ENCODE measurements at places on chromosomes 1 and 21.

DNA sequence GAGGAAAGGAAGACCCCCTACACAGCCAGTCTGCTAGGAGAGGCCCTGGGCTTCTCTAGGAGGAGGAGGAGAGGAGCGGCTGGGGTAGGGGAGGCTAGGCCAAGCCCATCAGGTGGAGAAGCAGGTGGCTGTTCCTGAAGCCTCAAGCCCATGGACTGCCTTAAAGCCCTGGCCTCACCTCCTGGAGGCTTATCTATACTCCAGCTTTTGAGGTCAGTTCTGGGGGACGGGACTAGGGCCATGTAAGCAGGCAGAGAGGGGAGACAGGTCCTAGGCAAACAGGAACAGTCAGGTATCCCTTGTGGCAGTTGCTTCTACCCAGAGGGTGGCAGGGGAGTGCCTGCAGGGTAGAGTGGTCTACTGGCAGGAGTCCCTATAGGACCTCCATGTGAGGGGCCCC is 40.6 kb downstream of the KCNC4 start:
- no peak for DNase-seq

GRCh38 chr21:36053715-36054062 is 6.6 kb downstream of the SETD4 start:
- no peak for DNase-seq

- DNase-seq, result no peak
These were observed 60.3 kb downstream of the CD46 start for GRCh38 chr1:207811920-207812720.

- no peak for DNase-seq
These were observed 78.8 kb downstream of the SPSB1 start for GRCh38 chr1:9371391-9371935.

DNA sequence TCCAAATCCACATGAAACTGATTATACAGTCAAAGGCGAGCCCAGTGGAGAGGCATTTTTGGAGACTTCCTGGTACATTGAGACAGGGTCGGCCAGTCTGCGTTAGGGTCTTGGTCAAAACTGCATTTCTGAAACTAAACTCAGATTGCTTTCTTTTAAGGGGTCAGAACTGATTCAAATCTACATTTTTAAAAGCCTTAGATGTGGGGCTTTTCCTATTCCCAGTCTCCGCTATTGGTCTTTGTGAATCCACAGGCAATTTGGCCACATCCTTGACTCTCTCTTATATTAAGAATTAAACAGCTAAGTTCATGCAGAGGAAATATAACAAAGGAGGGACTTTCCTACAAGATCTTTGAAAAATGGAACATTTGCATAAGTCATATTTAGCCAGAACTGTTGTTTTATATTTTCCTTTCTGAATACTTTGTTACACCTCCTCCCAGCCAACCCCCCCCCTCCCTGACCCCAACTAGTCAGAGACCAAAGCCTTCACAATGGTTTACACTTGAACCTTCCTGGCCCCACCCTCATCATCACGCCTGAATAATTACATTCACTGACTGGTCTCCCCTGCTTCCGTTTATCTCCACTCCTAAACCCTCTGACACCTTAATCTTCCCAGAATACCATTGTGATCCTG is 30.9 kb downstream of the SELL start:
- DNase-seq, result no peak

- DNase-seq, result no peak
These were observed 38.0 kb upstream of the SRP9 start for GRCh38 chr1:225739542-225740107.

- DNase-seq, result no peak
These were observed 46.3 kb downstream of the AIDA start for GRCh38 chr1:222665964-222666363.

DNA sequence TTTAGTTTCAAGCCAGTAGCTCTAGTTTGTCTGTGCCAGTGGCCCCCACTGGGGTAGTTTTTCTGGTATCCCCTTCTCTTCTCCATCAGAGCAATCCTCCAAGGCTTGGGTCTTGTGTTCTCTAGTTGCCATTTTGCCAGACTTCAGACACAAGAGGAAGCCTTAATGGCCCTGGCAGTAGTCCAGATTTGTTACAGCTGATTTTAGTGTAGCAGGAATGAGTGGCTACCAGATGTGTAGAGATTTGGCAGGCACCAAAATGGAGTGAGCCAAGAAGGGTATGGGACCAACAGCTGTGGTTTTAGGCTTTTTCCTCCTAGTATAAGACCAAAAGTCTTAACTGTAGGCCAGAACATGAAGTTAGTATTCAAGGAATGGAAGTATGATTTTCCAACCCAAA is 56.8 kb downstream of the ACP6 start:
- no peak for DNase-seq

DNA sequence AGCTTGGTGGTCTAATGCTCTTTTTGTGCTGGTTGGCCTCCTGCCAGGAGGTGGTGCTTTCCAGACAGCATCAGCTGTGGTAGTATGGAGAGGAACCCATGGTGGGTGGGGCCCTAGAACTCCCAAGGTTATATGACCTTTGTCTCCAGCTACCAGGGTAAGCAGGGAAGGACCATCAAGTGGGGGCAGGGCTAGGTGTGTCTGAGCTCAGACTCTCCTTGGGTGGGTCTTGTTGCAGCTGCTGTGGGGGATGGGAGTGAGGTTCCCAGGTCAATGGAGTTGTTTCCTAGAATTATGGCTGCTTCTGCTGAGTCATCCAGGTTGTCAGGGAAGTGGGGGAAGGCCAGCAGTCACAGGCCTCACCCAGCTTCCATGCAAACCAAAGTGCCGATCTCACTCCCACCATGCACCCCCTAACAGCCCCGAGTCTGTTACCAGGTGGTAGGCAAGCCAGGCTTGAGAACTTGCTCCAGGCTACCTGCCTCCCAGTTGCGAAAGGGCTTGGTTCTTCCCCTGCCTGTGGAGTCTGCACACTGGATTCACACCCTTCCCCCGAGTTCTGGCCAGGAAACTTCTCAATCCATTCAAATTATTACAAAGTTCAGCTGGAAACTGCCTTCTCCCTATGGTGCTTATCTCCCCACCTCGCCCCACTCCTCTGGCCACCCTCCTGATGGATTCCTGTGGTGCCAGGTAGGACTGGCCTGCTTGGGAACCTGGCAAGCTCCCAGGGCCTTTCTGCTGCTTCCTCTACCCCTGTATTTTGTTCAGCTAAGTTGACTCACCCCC is 37.8 kb downstream of the DRAM2 start:
- DNase-seq, result no peak

GRCh38 chr1:201617157-201617556 is 78.2 kb downstream of the NAV1 start:
- no peak for DNase-seq

GRCh38 chr1:58932859-58933598 is 149.2 kb upstream of the JUN start:
- no peak for DNase-seq

GRCh38 chr1:22872981-22873664 is 99.5 kb downstream of the LACTBL1 start:
- no peak for DNase-seq

- DNase-seq, result no peak
These were observed 53.5 kb downstream of the LGR6 start for GRCh38 chr1:202247104-202247503.

DNA sequence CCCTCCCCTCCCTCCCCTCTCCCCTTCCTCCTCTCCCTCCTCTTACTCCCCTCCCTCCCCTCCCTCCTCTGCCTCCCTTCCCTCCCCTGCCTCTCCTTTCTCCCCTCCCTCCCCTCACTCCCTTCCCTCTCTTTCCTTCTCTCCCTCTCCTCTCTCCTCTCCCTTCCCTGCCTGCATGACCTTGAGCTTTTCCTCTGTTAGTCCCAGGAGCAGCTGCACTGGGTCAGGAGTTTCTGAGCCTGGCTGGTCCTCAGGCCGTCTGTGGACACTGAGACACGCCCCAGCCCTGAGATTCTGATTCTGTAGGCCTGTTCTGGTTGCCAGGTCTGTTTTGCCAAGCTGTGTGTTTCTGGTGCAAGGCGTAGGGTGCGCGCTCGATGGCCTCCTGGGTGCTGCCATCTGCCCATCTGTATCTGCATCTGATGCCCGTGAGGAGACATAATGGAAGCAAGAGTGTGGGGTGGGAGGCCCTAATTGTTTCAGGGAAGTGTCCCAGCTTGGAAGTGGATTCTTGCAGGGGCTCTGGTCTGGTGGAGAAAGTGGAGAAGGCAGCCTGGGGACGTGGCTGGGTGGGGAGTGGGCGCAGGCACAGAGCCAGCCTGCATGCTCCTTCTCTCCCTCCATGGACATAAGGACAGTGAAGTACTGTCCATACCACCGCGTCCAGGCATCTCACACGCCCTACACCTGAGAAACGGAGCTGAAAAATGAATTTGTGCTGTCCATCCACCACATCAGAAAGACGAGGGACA is 97.2 kb downstream of the WDR4 start:
- DNase-seq, result no peak

DNA sequence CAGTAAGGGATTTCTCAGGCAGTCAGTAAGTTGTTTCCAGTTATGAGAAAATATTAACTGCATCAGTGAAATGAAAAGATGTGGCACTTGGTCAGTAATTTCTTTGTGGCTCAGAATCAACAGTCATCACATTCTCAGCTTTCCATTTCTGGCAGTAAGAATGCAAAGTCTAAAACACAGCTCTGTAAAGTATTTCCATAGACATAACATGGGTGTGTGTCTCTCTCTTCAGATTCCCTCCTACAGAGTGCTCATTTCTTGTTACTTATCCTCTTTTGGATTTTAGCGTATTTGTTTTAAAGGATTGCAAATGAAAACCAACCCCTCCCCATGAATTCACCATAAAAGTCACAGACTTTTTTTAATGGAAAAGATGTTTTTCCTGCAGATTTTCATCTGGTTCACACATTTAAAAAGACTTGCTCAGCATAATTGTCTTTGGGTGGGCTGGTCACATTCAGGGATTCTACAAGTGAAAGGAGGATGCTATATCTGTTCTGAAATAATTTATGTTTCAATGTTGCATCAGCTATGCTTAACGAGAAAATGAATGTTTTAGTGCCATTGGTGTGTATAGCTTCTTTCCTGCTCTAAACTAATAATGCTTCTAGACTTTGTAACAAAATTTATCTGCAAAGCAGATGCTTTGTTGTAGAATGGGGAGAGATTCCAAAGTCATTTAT is 34.6 kb upstream of the CD55 start:
- DNase-seq, result no peak

GRCh38 chr1:67213164-67213563 is 46.9 kb downstream of the IL23R start:
- DNase-seq, result no peak

DNA sequence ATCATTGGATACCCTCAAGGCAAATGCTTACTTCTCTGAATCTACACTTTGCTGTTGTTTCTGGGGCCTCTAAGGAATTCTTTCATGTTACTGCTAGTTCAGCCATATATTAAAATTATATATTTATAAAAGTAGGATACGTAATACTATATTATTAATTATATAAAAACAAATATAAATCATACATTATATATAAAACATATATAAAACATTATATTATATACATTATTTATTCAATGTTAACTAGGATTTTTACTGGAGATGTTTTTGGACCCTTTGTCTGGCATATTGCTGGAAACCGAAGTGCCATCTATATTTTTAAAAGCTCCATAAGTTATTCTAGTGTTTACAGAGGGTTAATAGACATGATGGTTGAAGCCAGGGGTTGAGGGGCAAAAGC is 12.2 kb downstream of the ALG6 start:
- DNase-seq, result no peak

DNA sequence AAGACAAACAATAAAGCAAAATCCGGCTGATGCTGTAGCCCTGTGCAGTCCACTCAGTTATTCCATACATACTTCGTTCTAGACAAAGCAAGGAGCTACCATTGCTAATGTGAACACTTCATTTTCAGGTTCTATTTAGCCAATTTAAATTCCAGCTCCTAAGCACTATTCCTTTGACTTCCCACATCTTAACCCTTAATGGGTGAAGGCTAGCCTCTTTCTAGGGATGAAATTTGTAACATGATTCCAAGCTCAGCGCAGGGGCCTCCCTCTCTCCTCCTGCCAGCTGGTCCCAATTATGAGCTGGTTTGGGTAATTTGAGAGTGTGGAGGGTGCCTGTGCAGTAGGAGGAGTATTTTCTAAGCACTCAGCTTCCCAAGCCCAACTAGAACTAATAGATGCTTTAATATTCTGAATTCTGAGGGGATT is 53.9 kb upstream of the PTGFRN start:
- no peak for DNase-seq

DNA sequence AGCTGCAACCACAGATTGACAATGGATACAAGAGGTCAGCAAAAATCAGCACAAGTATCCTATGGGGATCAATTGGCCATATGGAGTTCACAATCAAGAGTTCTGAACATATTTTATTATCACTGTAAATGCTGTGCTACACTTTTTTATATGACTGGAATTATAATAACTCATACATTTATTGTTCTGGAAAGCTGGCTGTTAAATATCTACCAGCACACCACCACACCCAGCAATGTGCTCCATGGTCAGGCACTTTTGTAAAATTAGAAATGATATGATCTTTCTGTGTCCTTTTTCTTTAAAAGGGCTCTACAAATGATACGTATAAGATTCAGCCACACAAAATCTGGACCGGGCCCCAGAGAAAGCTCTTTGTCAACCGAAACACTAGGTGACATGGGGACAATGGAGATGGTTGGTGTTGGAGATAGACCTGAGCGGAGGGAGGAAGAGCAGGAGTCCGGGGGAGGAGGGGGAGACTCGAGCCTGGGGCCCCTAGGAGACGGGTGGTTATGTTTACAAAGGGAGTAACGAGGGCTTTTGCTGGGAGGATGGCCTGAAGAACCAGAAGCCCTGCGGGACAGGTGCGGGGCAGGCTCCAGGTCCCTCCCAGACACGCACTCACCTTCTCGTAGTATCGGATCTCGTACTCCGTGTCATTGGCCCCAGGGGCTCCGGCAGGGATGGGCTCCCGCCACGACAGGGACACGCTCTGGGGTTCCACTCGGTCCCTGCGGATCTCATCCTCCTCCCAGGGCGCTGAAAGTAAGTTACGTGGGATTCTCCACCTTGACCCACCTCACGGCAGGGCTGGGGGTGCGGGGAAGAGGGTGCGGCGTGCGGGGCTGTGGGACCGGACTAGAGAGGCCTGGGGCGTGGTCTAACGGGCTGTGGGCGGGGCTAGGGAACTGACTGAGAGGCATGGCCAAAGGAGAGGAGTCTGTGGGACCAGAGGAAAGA is 30.0 kb downstream of the EPHA10 start:
- DNase-seq, result no peak

- DNase-seq, result no peak
These were observed 23.5 kb downstream of the UBE2G2 start for GRCh38 chr21:44778094-44778493.

DNA sequence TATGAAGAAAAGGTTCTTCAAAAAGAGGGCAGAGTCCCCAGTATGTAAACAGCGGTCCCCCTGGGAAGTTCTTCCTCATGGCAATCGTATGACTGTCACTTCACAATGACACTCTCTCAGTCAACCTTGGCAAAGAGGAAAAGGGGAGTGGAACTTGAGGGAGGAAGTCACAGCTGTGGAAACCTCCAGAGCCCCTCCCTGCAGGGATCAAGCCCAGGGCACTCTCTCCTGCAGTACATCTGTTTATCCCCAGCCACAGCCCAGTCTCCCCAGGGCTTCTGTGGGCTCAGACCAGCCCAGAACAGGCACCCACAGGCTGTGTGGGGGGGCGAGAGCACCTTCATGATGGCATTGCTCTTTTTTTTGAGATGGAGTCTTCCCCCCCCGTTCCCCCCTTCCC is 2.0 kb downstream of the ATP13A2 start:
- no peak for DNase-seq

GRCh38 chr1:98143403-98143802 is 222.6 kb upstream of the DPYD start:
- DNase-seq, result no peak

- DNase-seq, result no peak
These were observed 24.5 kb downstream of the SIM2 start for GRCh38 chr21:36723371-36723881.

Data from stimulated activated effector memory CD8-positive, alpha-beta T cell treated with anti-CD3 and anti-CD28 coated beads, Interleukin-12 subunit alpha, Interleukin-12 subunit beta, amount 100 ng/mL, for 72 hours (primary cell).